ENCODE measurements at places on chromosomes 13 and 19.

GRCh38 chr13:108342369-108343289 is 73.1 kb downstream of the TNFSF13B start:
- no peak for DNase-seq

- no peak for DNase-seq
These were observed 50.2 kb upstream of the KLF2 start for GRCh38 chr19:16274447-16274846.

- no peak for DNase-seq
These were observed 7.2 kb downstream of the KMT5C start for GRCh38 chr19:55346725-55347441.

DNA sequence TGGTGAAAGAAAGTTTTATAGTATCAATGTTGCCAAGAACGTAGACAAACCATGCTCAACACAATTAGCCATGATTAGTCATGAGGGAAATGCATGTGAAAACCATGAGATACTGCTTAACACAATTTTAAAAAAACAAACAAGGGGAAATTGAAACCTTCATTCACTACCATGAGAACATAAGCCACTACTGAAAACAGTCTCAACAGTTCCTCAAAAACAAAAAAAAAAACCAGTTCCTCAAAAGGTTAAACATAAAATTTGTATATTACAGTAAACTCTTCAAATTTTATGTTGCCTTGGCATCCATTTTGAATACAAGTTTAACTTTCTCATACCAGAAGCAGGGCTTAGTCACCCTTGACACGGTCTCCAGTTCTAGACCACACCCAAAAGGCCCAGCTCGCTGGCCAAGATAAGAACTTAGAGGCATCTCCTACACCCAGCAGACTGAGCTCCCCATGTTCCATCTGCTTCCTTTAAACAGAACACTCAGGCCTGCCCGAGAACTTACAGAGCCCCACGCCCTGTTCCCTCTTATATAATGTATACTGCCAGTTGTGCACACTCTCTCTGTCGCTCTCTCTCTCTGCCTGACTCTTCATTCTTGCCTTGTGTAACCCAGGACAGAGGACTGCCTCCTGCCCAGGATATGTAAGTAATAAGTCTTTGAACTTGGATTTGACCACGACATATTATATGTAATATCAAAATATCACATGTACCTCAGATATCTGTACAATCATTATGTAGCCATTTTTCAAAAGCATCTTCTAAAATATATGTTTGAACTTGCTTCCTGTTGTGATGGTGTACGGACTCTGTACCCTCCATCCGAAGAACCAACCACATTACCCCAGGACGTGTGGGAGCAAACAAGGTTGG is 67.4 kb downstream of the STK24 start:
- no peak for DNase-seq

- DNase-seq = no peak
These were observed 69.5 kb downstream of the DACH1 start for GRCh38 chr13:71797517-71797916.

- no peak for DNase-seq
These were observed 18.3 kb downstream of the GPC6 start for GRCh38 chr13:93244918-93245280.

GRCh38 chr19:45967246-45967645 is 6.4 kb downstream of the NOVA2 start:
- no peak for DNase-seq

GRCh38 chr13:113995051-113995601 is 21.2 kb upstream of the C13orf46 start:
- no peak for DNase-seq

GRCh38 chr13:59094181-59094580 is 1069.5 kb downstream of the DIAPH3 start:
- no peak for DNase-seq

DNA sequence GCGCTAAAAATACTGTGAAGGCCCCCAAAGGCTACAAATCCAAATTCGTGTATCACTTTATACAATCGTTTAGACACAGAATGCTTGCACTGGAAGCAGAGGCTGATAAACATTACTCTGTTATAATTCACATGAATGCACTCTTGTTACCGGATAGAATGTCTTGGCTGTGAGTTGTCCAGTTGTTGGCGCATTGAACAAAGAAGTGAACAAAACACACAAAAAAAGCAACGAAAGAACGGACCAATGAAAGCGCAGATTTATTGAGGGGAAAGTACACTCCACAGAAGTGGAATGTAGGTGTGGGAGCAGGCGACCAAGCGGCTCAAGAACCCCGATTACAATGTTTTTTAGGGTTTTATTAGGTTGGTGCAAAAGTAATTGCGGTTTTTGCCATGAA is 529 bp upstream of the ZNF418 start:
- no peak for DNase-seq

DNA sequence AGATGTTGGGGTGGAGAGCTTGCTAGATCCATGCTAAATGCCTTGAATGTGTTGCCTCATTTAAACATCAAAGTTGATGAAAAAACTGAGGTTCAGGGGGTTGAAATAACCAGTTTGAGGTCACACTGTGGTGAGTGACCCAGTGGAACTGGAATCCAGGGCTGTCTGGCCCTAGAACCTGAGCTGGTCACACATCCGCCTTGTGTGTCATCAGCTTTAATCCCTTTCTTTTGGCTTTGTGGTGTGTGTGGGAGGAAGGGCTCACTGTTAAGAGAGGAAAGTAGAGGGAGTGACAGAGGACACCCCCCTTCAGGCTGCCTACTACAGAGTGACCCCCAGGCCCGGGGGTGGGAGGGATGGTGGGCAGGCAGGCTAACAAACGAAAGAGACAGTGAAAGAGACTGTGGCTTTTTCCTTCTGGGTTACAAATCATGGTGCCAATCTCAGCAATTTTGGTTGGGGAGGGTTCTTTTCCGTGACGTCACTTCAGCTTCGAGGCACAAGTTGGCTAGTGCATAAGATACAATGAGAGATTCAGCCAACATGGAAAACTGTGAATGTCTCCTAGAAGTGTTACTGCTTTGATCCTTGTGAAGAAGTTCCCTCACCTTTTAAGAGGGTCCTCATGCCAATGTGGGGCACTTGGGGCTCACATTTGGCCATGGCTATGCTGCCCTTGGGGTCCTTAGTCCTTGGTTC is 164.9 kb downstream of the DLEU7 start:
- DNase-seq = no peak

- no peak for DNase-seq
These were observed 446.0 kb downstream of the FOXO1 start for GRCh38 chr13:40220299-40220935.

- no peak for DNase-seq
These were observed 863.2 kb downstream of the DIAPH3 start for GRCh38 chr13:59300355-59301173.

DNA sequence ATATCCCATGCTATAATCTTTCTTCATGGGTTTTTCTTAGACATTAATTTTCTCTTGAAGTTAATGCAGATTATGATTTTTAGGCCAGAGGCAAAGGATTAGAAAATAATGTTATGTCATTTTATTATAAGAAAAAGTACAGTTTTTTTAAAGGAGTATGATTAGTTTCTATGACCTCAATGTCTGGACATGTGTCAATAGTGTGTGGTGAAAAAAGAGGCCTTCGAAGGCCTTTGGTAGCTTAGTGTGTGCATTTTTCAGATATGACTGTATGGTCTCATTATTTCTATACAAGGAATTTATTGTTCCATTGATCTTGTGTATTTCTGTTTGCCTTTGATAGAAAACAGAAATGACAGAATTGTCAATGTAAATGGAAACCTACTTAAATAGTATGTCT is 195.6 kb downstream of the GPC5 start:
- no peak for DNase-seq

DNA sequence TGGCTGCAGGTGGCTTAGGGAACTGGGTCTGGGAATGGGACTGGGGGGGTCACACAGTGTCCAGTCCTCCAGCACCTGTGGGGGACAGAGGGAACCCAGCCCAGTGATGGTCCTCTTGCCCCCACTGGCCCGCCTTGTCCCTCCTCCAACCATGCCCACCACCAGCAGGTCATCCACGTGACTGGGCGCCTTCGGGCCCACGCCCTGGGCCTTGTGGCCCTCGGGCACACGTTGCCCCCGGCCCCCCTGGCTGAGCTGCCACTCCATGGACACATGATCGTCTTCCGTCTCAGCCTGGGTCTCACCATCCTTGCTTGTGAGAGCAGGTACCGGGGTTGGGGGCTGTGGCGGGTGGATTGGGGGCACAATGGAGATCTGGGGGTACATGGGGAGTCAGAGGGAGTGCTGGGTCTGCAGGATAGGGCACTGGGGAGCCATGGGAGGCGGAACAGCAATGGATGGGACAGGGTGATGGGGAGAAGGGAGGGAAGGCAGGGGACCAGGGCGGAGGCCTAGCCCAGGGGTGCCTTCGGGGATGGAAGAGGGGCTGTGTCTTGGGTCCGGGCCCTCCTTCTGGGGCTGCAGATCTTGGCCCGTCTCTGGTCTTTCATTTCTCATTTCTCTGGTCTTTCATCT is 9.1 kb downstream of the TMEM160 start:
- DNase-seq = no peak

- DNase-seq = no peak
These were observed 28.8 kb downstream of the IPO5 start for GRCh38 chr13:97982286-97982685.

GRCh38 chr19:51079481-51080110 is 3.1 kb downstream of the KLK14 start:
- DNase-seq = no peak

DNA sequence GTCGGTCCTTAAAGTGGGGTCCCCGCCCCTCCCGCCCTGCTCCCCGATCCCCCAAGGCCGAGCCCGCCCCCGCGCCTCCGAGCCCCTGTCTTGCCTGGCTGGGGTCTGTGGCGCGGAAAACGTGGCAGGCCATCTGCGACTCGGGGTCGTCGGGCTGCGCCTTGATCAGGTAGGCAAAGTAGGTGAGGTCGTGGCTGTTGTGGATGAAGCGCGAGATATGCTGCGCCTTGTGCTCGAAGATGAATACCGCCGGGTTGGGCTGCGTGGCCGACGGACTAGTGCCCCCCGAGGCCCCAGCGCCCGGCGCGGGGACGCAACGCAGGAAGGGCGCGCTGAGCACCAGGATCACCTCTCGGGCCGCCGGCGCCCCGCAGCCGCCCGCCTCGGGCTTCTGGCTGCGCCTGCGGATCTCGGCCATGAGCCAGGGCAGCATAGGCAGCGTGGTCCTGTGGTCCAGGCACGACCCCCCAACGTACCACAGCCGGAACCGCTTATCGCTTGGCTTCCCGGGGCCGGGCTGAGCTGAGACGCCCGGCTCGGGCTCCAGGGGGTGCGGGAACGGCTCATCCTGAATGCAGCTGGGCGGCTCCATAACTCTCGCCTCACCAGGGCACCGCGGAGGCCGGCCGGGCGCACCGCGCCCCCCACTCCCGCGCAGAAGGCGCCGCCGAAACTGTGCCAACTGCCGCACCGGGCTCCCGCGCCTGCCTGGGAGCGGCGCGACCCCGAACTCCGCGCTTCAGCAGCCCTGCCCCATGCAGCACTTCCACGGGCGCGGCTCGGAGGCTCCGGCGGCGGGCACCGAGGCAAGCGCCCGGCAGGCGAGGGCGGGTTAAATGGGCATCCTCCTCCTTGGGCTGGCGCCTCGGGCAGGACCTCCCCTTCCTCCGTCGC is 546 bp downstream of the TBC1D4 start:
- DNase-seq = no peak

GRCh38 chr13:32881074-32881776 is 135.0 kb upstream of the KL start:
- DNase-seq = no peak

DNA sequence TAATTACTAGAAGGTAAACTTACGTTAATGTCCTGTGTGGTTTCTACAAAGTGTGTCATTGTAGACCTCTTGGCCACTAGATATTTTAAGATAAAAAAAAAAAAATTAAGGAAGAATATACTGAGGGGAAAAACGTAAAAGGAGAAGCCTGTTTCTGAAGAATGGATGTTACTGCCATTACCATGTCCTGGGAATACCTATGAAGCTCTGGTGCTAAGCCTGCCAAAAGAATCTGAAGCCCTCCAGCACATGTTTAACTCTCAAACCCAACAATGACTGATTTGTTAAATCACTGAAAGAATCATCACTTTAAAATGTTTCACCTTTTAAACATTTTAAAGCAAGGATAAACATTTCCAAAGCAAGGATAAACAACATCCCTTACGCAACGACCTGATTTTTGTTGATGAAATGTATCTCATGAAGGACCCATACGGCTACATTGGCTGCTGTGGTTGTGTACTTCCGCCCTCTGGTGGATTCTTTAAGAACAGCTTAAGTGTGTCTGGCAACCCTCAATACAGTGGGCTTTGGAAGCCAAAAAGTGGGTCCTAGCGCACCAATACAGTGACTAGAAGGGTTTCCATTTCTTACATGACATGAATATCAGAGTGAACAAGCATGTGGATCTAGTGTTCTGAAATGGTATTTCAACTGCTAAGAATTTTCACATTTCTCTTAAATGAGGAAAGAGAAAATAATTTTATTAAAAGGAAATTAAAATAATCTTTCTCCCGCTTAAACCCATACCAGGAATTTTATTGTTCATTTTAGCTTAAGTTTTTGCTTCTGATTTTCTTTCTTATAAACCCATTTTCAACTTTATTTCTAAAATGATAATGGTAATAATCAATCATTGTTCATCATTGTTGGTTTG is 74.5 kb upstream of the RAP2A start:
- peak; percentile 37 for DNase-seq

GRCh38 chr19:47176071-47176626 is 45.5 kb downstream of the SAE1 start:
- DNase-seq = no peak

GRCh38 chr13:73608157-73608516 is 526.1 kb downstream of the KLF12 start:
- DNase-seq = no peak

DNA sequence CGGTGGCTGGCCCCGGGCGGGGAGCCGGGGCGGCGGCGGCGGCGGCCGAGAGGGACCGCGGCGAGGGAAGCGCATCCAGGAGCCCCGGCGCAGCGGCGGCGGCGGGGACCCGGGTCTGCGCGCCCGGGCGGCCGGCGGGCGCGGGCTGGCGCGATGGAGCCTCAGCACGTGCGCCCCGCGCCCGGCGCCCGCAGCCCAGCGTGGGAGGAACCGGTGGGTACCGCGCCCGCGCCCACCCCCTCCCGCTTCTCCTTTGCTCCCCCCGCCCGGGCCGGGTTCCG is 7.8 kb upstream of the DGKH start:
- DNase-seq = no peak

DNA sequence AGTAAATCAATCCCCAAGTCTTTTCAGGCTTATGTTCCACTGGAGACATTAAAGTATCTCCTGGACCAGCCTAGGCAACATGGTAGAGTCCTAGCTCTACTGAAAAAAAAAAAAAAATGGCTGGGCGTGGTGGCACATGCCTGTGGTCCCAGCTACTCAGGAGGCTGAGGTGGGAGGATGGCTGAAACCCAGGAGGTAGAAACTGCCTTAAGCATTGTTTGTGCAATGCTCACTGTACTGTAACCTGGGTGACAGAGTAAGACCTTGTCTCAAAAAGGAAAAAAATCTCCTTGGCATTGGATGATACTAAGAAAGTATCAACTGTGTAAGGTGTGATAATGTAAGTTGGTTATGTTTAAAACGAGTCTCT is 8.8 kb downstream of the KLK8 start:
- no peak for DNase-seq
